Activated naive CD8-positive, alpha-beta T cell treated with anti-CD3 and anti-CD28 coated beads, Interleukin-2, amount 10 ng/mL, durations not matched to agents 7 days and 5 days (primary cell): ENCODE measurements at places on chromosomes 5 and 9.

GRCh38 chr5:56918054-56918453 lies 8.7 kb downstream of the SETD9 start:
- no peaks in the 10 kb centered on the region for H3K27me3 ChIP-seq
- no peak overlapping the region for H3K27ac ChIP-seq
- H3K4me1 ChIP-seq = peaks cover 9% of the 10 kb centered on the region
- no peak overlapping the region for H3K4me3 ChIP-seq
- H3K36me3 ChIP-seq = peaks cover 14% of the 10 kb centered on the region
- no peak for DNase-seq

GRCh38 chr5:147203213-147203612 lies 31.6 kb upstream of the STK32A start:
- H3K27me3 ChIP-seq = no peaks in the 10 kb centered on the region
- H3K36me3 ChIP-seq = no peaks in the 10 kb centered on the region
- H3K4me1 ChIP-seq = no peaks in the 10 kb centered on the region
- H3K27ac ChIP-seq = no peak overlapping the region

- H3K36me3 ChIP-seq = no peaks in the 10 kb centered on the region
- peaks cover 4% of the 10 kb centered on the region for H3K4me1 ChIP-seq
- no peak overlapping the region for H3K27ac ChIP-seq
- no peak for DNase-seq
- H3K27me3 ChIP-seq = no peaks in the 10 kb centered on the region
- no peak overlapping the region for H3K4me3 ChIP-seq
Measured at GRCh38 chr5:109961751-109962150, 272.0 kb downstream of the MAN2A1 start.

DNA sequence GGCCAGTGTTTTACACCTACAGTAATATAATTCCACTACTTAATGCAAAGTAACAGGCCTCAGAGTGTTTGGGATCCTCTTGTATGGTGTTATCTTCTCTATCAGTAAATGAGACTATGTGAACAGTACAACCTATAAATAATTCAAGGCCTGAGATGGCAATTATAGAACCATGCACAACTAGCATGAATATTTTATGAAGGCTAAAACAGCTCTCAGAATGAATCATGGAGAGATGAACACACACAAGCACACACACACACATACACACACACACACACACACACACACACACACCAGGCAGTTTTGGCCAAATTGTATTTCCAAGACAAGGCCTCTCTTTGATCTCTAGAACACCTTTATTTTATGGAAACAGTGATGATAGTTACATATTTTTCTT lies 224.9 kb downstream of the EBF1 start:
- peaks cover 5% of the 10 kb centered on the region for H3K27me3 ChIP-seq
- peaks cover 1% of the 10 kb centered on the region for H3K36me3 ChIP-seq
- peak overlapping the region; percentile 79 for H3K27ac ChIP-seq
- DNase-seq = no peak
- peak overlapping the region; percentile 71 for H3K4me3 ChIP-seq

DNA sequence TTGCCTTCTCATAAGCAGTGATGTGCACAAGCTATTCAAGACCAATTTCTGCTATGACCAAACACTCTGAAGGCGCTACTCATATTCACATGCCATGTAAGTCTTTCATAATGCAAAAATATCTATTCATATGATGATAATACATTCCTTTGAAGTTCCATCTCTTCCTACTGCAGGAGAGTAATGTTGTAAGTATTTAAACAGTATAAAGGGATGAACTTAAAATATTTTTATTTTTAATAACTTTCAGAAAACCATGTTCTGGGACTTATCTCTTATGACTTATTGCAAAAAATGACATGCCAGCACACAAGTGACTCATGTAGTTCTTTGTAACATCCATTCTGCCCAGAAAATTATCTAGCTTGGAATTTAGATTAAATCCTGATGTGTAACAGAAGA lies 376.4 kb downstream of the KCTD16 start:
- no peaks in the 10 kb centered on the region for H3K27me3 ChIP-seq
- no peak overlapping the region for H3K27ac ChIP-seq
- no peaks in the 10 kb centered on the region for H3K36me3 ChIP-seq
- H3K4me1 ChIP-seq = no peaks in the 10 kb centered on the region
- H3K4me3 ChIP-seq = no peak overlapping the region
